Breast epithelium (tissue), 4 donors: ENCODE measurements at places on chromosomes 3 and 15.

DNA sequence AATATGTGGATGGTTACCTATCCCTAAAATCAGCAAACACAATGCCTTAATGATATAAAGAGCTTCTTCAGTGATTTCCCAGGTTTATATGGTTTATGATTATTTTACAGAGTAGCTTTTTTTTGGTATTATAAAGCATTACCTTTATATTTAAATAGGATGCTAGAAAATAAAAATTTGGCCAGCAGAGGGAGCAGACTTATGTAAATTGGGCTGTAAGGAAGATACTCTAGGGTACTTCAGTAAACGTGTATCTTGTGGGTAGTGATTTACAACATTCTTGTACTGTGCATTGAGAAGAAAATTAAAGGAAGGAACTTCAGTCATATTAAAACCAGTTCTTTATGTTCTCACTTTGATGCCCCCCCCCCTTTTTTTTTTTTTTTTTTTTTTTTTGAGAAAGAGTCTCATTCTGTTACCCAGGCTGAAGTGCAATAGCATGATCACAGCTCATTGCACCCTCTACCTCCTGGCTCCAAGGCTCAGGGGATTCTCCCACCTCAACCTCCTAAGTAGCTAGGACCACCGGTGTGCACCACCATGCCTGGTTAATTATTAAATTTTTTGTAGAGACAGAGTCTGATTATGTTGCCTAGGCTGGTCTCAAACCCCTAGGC is 167.9 kb downstream of the BBX start:
- no peak for DNase-seq

DNA sequence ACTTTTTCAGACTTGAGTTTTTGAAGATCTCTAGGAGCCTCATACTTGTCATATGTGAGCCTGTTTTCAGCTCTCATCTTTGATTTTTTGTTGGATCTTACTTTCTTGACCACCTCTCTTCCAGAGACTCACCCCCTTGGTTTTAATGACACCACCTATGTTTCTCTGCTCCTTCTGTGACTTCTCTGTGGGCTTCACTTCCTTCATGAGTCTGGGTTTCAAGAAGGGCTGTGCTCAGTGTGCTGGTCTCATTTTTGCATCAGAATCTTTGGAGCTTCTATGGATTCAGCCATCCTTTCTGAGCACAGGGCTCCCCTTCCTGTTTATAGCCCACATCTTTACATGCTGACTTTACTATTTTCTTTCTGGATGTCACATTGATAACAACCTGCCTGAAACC is 17.7 kb downstream of the PPM1L start:
- DNase-seq: no peak

GRCh38 chr3:22988566-22988965 is 214.6 kb upstream of the UBE2E2 start:
- DNase-seq: no peak

DNA sequence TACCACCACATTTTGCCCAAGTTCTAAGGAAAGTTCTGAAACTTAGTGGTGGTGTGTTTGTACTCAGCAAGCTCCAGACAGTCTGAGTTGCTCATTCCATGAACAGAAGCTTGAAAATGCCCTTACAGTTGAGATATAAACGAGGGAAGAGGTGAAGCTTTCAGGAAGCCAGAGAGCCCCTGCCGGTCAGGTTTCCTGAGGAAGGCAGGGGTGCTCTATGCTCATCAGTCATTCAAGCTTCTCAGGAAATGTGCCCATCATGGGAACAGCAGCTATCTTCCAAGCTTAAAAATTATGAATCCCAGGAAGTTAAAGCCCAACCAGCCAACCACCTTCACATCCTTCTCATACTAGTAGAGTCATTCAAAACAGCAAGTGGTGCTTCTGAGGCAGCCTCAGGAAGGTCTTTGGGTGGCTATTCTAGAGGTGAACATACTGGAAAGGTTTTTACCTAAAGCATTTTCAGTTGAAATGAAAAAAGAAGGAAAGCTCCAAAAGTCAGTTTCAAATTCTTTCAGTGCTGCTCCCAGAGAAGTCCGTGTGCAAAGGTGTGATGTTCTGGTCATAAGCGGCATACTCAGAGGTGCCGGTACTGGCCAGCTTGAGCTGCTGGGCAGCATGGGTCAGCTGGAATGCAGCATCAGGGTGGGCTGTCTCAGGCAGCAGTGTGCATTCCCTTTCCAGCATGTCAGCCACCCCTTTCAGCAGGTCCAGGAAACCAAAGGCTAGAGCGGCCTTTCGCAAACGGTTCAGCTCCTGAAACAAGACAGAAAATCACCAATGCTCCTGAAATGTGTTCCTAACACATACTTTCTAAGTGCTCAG is 31.8 kb downstream of the INTS14 start:
- no peak for DNase-seq

DNA sequence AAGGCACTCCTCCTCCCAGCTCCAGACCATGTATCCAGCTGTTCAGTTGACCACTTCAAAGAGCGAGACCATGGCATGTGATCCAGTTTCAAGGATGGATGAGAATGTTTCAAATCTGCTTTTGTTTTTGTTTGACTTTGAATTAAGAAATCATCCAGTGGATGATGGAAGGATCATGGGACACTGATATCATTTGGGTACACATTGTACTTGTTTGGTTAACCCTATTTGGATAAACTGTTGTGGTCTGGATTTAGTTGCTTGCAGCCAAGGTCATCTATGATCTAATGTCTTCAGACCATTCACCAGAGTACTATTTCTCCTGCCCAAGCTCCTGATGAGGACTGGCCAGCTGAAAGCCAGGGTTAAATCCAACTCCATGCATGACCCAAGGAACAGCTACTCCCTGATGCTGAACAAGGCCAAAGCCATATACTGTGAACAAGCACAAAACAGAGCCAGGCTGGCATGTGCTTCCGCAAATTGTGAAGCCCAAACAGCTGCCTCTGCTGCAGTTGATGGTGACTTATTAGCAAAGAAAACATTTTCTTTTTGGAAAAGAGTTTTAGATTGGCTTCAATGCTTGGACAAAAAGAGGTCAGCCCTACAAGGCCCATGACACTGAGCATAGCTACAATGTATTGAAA is 5.2 kb upstream of the ADAMTS17 start:
- DNase-seq: no peak

DNA sequence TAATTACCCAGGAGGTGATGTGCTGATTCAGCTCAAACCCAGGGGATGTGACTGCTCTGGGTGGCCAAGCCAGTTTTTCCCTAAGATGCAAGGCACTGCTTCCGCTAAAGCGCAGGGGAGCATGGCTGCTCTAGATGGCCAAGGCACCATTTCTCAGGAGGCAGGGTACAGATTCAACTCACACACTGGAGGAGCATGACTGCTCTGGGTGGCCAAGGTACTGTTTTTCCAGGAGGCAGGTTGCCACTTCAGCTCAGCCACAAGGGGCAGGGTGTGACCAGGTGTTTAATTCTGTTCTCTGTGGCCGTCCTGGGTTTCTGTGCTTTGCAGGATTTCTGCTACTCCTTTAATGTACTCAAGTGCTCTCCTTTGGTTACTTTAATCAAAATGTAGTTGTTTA is 659.3 kb upstream of the ARRDC4 start:
- no peak for DNase-seq

- DNase-seq: no peak
These were observed 9.7 kb upstream of the RIOX2 start for GRCh38 chr3:97981886-97982285.

GRCh38 chr3:187291001-187291511 is 481 bp downstream of the MASP1 start:
- no peak for DNase-seq

GRCh38 chr3:122689587-122689986 is 8.9 kb downstream of the PARP14 start:
- DNase-seq: no peak

GRCh38 chr3:27302891-27303290 is 66.3 kb downstream of the NEK10 start:
- no peak for DNase-seq

- no peak for DNase-seq
These were observed 288.9 kb upstream of the C2CD4B start for GRCh38 chr15:62453981-62454380.

DNA sequence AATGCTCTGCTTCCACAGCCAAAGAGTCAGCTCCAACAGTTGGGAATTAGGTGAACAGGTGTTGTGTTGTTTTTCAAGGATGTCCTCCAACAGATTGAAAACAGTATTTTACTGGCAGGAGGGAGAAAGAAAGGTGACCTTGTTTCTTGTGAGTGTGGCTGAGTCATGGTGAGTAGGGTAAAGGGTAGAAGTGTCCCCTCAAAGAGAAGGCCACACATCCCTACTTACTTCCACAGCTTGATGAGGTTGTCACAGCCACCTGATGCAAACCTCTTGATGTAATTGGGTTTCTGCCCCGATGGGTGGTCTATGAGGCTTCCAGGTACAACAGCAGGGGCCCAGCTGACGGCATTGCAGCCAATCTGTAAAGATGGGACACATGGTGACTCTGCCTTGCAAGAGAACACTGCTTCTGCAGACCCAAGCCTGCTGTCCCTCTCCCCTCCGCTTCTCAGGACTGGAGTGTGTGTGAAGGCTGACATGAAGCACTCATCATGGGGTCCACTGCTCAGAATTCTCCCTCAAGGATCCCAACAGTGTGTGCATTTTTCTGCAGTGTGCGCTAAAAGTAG is 12.7 kb upstream of the GHRL start:
- DNase-seq: no peak

DNA sequence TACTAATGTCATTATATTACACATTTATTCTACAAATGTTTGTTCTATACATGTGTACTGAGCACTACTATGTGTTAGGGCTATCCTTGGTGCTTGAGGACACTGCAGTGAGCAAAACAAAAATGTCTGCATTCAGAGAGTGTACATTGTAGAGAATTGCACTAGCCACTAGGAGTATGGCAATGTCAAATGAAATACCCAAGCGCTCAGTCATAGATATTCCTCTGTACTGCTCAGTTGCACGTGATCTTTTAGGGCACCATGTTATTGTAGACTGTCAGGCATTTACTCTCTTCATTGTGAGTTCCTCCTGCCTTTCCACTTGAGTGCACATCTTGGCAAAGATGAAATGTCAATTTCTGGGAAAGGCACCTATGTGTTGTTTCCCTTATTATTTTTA is 36.8 kb downstream of the FNDC3B start:
- DNase-seq: no peak

GRCh38 chr3:78050276-78051065 is 1010.6 kb downstream of the ROBO2 start:
- no peak for DNase-seq

DNA sequence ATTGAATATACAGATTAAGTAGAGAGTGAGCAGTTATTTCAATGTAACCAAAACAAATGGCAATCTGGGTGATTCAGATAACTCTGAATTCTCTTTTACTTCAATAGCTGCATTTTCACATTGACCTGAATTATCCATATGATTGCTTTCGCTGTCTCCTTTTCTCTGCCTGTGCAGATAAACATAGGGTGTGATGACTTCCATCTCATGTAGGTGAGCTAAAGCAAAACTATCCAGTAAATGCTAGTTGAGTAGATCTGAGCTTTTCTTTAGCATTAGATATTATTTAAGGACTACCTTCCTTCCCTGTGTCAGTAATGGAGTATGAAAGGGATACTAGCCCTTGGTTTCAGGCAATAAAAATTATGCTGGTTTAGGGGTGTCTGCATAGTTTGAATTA is 288.6 kb downstream of the OXSM start:
- no peak for DNase-seq

- DNase-seq: no peak
These were observed 945.0 kb upstream of the CFAP20DC start for GRCh38 chr3:59994732-59995304.

DNA sequence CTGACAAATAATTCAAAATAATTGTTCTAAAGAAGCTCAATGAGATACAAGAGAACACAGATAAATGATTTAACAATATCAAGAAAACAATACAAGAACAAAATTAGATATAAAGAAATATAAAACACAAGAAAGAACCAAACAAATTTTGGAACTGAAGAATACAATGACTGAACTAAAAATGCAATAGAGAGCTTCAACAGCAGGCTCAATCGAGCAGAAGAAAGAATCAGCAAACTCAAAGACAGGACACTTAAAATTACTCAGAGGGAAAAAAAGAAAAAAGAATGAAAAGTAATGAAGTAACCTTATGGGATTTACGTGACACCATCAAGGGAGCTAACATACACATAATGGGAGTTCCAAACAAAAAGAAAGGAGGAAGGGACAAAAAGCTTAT is 32.1 kb downstream of the CCDC54 start:
- DNase-seq: no peak

DNA sequence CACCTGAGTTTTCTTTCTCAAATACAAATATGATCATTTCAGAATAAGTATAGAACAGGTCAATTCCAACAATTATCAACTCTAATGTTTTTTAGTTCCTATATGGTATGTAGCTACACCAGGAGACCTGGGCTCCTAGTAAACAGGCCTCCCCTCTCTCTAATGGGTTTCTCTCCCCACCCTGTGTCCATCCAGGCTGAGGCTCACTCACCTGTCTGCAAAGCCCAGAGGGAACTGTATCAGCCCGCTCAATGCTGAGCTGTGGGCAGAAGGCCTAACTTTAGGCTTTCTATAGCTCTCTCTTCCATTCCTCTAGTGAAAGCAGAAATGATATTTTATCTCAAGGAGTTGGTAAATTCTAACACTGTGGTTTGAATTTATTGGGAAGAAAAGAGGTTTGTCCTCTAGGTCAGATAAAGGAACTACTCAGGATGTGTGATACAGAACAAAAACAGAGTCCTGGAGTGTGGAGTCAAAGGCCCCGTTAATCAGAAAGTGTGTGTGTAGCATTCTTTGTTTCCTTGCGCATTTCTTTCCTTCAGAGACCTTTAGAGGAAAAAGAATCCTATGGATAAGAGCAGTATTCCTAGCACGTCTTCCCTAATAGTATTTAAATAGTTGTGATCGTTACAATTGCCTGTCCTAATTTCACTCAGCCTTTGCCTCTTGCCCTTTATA is 408.9 kb downstream of the PYDC2 start:
- no peak for DNase-seq

DNA sequence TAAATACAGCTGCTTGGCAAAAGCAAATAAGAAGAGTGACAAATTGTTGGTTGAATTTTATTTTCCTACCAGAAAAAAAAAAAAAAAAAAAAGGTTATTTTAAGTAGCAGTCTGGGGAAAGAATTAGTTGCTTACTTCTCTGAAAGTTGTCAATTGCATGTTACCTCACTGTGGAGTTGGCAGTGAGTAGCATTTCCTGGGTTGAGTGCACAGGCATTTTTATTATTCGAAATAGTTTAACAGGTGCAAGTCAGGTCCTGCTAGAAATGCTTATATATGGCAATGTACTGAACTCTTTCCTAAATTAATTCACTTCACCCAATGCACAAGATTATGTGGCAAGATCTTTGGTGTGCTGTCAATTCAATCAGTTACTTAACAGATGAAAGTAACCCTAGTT is 680.6 kb downstream of the EPHA3 start:
- DNase-seq: no peak

DNA sequence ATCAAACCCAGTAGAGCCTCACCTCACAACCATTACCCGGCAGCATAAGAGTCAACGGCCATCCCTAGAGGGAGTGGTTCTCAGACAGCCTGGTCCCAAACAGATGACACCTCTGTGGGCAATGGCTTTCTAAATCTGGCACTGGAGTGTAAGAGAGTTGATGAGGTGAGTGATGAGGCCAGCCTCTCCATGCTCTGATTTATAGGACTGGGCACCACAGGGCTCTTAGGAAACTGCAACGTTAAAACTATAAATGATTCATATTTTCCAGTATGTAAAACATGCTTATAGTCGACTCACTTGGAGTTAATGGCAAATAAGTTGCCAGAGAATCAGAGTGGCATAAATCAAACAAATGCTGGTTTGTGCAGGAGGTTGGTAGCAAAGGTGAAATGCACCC is 187.7 kb downstream of the GREM1 start:
- DNase-seq: no peak
